ENCODE measurements at places on chromosomes 1 and 21.

- DNase-seq: no peak
Measured at GRCh38 chr1:203225071-203225470, 4.4 kb downstream of the CHIT1 start.

DNA sequence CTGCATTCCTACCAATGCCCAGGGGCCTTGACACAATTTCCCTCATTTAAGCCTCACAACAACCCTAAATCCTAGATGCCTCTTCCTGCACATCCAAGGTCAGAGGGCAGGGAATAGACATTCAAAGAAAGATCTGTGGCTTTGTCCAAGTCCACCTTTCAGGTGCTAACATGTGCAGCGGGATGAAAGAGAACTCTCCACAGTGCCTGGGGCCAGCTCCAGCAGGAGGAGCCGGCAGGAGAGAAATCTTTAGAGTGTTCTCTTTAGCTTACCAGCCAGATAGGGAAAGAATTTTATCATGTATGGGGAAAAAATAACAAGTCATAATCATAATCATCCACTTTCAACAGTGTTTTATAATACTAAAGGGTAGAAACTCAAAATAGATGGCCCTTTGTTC is 319.7 kb downstream of the MATN1 start:
- no peak for DNase-seq

DNA sequence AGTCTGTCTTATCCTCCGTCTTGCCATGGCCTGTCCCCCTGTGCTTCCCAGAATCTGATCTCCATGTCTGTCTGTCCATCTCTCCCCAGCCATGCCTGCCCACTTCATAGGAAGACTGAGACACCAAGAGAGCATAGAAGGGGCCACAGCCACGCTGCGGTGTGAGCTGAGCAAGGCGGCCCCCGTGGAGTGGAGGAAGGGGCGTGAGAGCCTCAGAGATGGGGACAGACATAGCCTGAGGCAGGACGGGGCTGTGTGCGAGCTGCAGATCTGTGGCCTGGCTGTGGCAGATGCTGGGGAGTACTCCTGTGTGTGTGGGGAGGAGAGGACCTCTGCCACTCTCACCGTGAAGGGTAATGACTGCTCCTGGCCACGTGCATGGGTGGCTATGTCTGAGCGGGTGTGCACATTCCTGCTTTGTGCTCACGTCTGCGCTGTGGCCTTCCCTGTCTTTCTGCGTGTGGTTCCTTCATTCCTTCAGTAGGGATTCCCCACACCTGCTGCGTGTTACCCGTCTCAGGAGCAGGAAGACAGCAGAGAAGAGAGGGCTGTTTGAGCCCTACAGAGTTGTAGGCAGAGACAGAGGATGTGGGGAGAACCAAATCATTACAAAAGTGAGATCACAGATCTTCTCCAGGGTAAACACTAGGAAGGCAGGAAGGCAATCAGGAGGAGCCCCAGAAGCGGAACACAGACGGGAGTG is 80.8 kb downstream of the OBSCN start:
- no peak for DNase-seq

- no peak for DNase-seq
Measured at GRCh38 chr21:16181018-16181417, 451.2 kb downstream of the USP25 start.

- no peak for DNase-seq
Measured at GRCh38 chr1:174158767-174159251, 511 bp upstream of the RABGAP1L start.

GRCh38 chr1:115669886-115670285 is 28.1 kb downstream of the VANGL1 start:
- no peak for DNase-seq

All from GOT3 (cell line).